ENCODE measurements at places on chromosomes 2 and 18.
A peak's percentile ranks its signal among the peaks of the same experiment; 100 is the strongest.

- no peak for DNase-seq
Observed at GRCh38 chr2:68832233-68832869, 38.8 kb downstream of the BMP10 start.

GRCh38 chr18:63971320-63972001 is 1.6 kb downstream of the SERPINB8 start:
- no peak for DNase-seq

DNA sequence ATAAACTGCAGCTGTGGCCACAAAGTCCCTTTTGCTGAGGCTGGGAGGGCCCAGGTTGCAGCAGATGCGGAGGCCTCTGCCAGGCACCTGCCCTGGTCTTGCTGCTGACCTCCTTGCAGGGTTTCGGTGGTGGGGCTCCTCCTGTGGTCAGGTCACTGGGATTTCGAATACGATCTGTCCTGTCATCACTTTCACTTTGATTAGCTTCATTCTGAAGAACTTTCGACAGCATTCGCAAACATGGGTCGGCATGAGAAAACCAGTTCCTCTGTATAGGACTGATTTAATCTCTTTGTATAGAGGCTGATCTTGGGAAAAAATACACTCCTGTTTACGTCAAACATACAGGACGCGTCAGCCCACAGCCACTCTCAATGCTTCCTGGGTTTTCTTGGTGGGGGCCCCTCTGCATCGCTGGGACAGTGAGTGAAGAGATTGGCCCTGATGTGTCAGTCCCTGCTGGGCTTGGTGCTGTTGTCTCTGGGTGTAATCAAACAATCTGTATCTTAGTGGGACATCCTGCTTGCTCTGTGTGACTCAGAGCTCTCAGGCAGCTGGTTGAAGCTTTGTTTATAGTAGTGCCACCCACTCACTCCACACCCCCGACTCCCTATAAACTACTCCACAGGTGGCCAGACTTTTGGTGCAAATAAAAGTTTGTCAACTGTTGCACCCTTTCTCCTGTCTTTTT is 209.4 kb upstream of the CXCR4 start:
- DNase-seq, result peak; percentile 42

- DNase-seq, result no peak
Observed at GRCh38 chr2:12990523-12990922, 273.8 kb downstream of the TRIB2 start.

DNA sequence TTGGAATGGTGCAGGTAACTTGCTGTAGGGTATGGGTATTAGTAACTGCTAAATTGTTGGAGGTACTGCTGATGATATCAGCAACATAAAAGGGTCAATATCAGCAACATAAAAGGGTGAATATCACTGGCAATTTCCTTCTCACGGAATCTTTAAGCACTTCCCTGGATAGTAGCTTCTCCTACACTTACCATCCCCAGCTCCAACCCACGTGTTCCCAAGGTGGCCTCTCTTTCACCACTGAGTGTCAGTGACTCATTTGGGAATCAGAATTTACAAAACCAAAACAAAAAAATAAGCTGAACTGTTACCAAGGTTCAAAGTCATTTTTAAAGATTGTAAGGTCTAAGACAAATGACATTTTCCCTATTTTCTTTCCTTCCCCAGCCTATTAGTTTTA is 70.8 kb downstream of the LRP2 start:
- no peak for DNase-seq

Data from NCI-H345 (cell line).